ENCODE measurements at places on chromosomes 6 and 20. TPM values are rescaled to one million over a fixed set of nuclear protein-coding genes. Genes with fewer than 3 reads are reported as not detected.
A peak's percentile ranks its signal among the peaks of the same experiment; 100 is the strongest.

DNA sequence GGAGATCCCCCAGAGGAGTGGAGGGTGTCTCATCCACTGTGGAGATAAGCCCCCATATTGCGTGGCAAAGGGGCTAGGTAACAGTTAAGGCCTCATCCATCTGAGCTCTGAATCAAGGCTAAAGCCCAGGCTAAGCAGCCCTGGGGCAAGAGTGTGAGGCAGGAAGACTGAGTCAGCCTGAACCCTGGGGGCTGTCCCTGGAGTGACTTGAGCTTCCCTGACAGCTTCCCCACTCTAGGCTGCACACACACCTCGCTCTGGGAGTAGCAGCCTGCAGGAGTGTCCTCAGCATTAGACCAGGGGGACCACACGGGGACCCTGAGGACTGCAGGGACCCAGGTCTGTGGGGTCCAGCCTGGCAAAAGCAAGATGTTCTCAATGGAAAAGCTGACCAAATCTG, 27.9 kb downstream of the UBD start:
- no peak for DNase-seq

- no peak for DNase-seq
These were observed 21.9 kb downstream of the BCAS1 start for GRCh38 chr20:54048481-54048880.

GRCh38 chr20:9407805-9408421, 106.5 kb upstream of the LAMP5 start:
- DNase-seq = peak; percentile 85

DNA sequence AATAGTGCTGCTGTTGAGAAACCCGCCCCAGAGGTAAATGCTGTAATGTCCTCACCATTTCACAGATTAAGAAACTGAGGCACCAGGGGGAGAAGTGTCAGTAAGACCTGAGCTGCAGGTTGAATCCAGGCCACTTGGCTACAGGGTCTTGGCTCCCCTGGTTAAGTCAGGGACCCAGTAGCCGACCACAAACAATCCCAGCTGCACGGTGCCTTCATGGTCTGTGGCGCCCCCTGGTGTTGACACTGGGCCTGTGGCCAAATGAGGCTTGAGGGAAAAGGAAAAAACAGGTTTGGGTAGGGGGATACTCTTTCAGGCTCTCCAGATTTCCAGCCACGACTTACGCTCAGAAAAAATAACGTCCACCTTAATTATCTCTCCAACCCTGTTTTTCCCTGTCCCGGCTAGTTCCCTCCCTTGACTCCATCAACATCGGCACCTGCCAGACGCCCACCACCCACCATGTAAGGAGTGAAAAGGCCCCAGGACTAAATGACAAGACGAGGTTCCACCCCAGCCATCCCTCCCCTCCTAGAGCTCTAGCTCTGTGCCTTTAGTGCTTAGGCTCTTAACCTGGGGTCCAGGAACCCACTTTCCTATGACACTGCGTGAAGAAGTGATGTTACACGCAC, 47.7 kb upstream of the POLR1H start:
- DNase-seq = peak; percentile 87

GRCh38 chr6:47009583-47009982, 32.5 kb downstream of the ADGRF1 start:
- DNase-seq = no peak

DNA sequence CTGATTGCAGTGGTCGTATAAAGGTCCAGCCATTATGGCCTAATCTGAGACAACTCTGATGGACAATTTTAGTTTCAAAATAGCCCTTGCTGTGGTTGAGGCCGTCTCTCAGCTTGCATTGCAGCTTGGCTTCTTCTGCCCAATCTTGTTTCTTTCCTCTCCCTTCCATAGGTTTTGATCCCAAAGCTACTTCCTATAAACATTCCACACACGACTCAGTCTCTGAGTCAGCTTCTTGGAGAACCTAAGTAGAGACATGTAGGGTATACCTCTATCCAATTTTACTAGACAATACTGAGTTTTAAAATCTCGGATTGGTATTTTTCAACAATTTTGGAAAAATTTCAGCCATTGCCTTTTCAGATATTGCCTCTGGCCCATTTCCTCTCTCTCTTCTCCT, 13.4 kb downstream of the IYD start:
- no peak for DNase-seq

GRCh38 chr6:4220558-4220957, 85.2 kb upstream of the ECI2 start:
- DNase-seq = no peak

DNA sequence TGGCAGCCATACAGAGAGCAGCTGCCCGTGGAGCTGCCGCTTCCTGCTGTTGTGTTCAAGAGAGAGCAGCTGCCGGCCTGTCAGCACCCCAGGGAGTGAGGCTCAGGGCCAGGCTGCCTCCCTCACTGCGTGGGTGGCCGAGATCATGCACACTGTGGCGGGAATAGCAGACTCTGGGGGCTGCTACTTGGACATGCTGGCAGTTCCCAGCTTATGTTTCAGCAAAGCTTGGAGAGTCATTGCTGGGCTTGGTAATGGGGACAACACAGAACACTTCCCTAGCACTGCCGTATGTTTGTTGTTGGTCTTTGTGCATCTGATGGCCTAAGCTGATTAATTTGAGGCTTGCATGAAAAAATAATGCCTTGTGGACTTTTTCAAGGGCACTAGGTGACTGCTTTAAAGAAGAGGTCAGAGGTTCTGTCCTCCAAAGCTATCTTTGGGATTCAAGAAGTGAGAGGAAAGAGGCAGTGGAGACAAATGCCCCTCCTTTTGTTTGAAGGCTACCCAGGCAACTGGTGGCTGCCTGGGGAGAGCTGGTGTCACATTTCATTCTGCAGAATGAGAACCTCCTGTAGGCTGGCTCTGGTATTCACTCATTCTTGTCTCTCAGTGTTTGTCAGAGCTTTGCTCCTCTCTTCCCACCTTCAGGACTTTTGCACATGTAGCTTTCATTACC, 18.8 kb downstream of the MRAP2 start:
- DNase-seq = no peak

GRCh38 chr6:35015996-35016395, 125.1 kb downstream of the TCP11 start:
- DNase-seq = no peak

- DNase-seq = peak; percentile 87
These were observed 170.2 kb downstream of the NFATC2 start for GRCh38 chr20:51372176-51372803.

- no peak for DNase-seq
These were observed 148.2 kb upstream of the MOCS1 start for GRCh38 chr6:40082278-40083043.

- DNase-seq = peak; percentile 71
These were observed 615 bp upstream of the NTSR1 start for GRCh38 chr20:62707921-62708521.

GRCh38 chr6:113662688-113663333, 194.3 kb upstream of the MARCKS start:
- no peak for DNase-seq

- DNase-seq = no peak
These were observed 241.9 kb downstream of the ADGRB3 start for GRCh38 chr6:68876792-68877493.

The PRSS16 gene
- total RNA-seq = not detected

The KIF25 gene
- total RNA-seq = not detected

The MOG gene
- not detected for total RNA-seq

The LPA gene
- total RNA-seq = not detected

The TREM2 gene
- total RNA-seq = not detected

The RNF182 gene
- total RNA-seq = not detected

The CD93 gene
- 1.5 TPM for total RNA-seq

The LGSN gene
- not detected for total RNA-seq

The CRISP3 gene
- total RNA-seq = not detected

The PRSS35 gene
- total RNA-seq = not detected

Measured in activated CD4-positive, alpha-beta T cell treated with anti-CD3 and anti-CD28 coated beads, Interleukin-2, amount 10 ng/mL, durations not matched to agents 24 days and 14 days (primary cell).